Breast epithelium (tissue), 4 donors: ENCODE measurements at places on chromosomes 11 and 22. TPM values are rescaled to one million over a fixed set of nuclear protein-coding genes. Genes with fewer than 3 reads are reported as not detected.

SWAP70 gene
- total RNA-seq = 64.5 TPM

POU2F3 gene
- not detected for total RNA-seq

IGLL1 gene
- not detected for total RNA-seq

TRIM48 gene
- not detected for total RNA-seq

UPB1 gene
- total RNA-seq = 0.16 TPM

MSANTD4 gene
- 22.3 TPM for total RNA-seq

RIMBP3B gene
- total RNA-seq = 0.16 TPM

GALR3 gene
- 0.44 TPM for total RNA-seq

CARNS1 gene
- 0.16 TPM for total RNA-seq

POLD4 gene
- 48.7 TPM for total RNA-seq

ME3 gene
- 68.5 TPM for total RNA-seq

KCNQ1 gene
- total RNA-seq = 5.1 TPM

MMP1 gene
- total RNA-seq = not detected

OR6T1 gene
- total RNA-seq = not detected

EP300 gene
- total RNA-seq = 56.2 TPM

TUT1 gene
- 12.1 TPM for total RNA-seq

MFRP gene
- total RNA-seq = not detected

PHOX2A gene
- total RNA-seq = not detected

DDI1 gene
- total RNA-seq = not detected

OR51I1 gene
- not detected for total RNA-seq

AMOTL1 gene
- total RNA-seq = 39.0 TPM

MIAT gene
- total RNA-seq = 1.9 TPM

SERPINH1 gene
- total RNA-seq = 264 TPM
